Stimulated activated CD4-positive, alpha-beta T cell treated with anti-CD3 and anti-CD28 coated beads, Interleukin-1b, Interleukin-23, amount 100 ng/mL, for 4 hours (primary cell): ENCODE measurements at places on chromosomes 12 and 14.

DNA sequence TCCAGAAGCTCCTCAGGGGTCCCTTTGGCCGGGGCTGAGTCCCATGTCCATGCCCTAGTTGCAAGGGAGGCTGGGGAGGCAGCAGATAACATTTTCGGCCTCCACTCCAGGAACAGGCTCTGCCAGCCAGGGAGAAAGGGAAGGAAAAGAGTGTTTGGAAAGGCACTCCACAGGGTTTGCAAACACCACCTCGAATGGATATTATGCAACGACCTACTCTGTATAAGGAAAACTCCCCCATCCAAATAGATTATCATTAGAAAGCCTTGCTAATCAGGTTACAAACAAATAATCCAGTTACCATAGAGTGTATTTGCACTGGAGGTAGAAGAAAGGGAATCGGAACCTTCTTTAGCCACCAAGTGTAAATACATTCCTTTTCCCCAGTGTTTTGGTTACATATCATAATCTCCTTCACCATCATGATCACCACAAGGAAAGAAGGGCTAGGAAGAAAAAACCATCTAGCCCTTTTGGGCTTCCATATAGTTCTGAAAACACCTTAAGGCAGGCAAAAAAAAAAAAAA lies 40.4 kb downstream of the TMCC3 start:
- DNase-seq, result no peak

- no peak for DNase-seq
Observed at GRCh38 chr12:132033627-132034026, 83.9 kb downstream of the EP400 start.

GRCh38 chr12:87952850-87953249 lies 76.4 kb downstream of the C12orf50 start:
- no peak for DNase-seq

- no peak for DNase-seq
Observed at GRCh38 chr14:104362761-104363605, 216.6 kb upstream of the C14orf180 start.

GRCh38 chr12:14213542-14213941 lies 151.9 kb upstream of the ATF7IP start:
- DNase-seq, result no peak

DNA sequence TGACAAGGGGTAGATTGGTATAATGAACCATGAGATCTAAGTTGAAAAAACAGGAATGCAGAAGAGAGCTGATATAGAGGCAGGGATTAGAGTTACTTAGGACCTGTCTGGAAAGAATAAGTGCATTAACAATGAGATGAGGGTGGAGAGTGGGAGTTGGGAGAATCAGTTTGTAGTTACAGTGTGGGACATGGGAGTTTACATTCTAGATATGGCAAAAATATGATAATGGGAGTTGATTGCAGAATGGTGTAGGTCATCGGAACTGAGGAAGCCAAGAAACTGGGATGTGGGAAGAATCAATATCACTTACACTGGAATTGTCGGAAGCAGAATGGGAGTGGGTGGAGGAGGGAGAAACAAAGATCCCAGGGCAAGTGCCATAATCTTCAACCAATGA lies 301.1 kb upstream of the NPAS3 start:
- no peak for DNase-seq

DNA sequence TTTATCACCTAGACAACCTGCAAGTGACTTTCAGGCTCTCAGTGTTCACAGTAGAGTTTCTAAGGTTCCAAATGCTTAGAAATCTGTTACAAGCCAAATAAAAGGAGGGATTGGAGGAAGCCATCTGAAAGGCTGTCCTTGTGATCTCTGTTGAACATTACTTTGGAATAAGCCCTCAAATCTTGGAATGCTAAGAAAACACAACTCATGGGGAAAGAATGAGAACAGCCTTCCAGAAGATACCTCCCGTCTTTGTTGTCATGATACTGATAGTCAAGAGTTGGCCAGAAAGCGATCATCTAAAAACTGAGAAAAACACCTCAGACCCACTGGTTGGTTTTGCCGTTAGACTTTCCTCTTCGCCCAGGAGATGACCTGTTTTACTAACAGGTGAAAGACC lies 44.4 kb upstream of the KCNK13 start:
- DNase-seq, result no peak

DNA sequence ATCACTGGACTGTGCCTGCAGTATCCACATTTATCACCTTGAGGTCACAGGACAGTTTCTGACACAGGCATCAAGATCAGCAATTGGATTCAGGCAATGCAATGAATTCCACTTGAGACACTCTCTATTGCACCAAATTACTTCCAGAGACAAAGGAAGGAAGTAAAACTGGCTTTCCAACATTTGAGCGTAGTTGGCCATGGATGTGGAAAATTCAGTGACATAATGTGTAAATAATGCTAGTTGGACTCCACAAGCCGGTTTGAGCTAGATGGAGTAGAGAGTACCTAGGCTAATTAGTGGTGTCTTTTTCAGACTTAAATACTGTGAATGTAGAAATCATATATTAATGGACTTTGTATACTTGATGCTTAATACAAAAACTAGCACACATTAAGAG lies 168.3 kb upstream of the SYT1 start:
- no peak for DNase-seq

DNA sequence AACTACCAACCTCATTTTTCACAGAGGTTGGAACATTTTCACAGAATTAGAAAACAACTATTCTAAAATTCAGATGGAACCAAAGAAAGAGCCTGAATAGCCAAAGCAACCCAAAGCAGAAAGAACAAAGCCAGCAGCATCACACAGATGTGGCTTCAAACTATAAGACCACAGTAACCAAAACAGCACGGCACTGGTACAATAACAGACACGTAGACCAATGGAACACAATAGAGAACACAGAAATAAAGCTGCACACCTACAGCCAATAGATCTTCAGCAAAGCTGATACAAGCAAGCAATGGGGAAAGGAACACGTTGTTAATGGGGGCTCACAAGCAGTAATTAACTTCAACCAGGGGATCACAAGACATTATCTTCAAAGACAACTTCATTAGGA lies 87.8 kb upstream of the FERMT2 start:
- DNase-seq, result no peak

DNA sequence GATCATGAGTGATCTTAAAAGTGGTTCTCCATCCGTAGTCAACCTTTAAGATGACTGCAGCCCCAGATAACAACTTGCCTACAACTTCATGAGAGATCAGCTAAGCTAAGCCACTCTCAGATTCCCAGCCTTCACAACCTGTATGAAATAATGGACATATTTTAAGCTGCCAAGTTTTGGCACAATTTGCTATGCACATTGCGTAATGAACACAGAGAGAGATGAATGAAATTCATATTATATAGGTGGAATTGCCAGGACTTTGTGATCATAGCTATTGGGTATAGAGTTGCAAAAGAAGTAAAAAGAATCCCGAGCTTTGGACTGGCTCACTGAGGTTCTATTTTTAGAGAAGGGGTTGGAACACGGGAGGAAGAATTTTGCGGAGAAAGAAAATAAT lies 59.1 kb upstream of the EGLN3 start:
- no peak for DNase-seq

DNA sequence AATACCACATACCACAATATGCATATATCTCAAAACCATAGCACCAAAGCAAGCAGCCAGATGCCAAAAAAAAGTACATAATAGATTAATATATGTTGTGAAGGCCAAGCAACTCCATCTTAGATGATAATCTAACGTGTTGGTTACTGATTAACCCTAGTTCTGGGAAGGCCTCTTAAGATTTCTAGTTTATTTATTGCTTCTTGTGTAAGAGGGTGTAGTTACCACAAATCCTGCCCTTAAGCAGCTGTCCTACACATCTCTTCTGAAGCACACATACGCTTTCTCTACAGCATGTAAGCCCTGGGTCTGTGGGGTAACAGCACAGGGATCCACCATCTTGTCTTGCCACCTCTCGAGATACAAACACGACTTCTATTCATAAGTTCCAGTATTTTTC lies 236.8 kb upstream of the AVPR1A start:
- DNase-seq, result no peak

DNA sequence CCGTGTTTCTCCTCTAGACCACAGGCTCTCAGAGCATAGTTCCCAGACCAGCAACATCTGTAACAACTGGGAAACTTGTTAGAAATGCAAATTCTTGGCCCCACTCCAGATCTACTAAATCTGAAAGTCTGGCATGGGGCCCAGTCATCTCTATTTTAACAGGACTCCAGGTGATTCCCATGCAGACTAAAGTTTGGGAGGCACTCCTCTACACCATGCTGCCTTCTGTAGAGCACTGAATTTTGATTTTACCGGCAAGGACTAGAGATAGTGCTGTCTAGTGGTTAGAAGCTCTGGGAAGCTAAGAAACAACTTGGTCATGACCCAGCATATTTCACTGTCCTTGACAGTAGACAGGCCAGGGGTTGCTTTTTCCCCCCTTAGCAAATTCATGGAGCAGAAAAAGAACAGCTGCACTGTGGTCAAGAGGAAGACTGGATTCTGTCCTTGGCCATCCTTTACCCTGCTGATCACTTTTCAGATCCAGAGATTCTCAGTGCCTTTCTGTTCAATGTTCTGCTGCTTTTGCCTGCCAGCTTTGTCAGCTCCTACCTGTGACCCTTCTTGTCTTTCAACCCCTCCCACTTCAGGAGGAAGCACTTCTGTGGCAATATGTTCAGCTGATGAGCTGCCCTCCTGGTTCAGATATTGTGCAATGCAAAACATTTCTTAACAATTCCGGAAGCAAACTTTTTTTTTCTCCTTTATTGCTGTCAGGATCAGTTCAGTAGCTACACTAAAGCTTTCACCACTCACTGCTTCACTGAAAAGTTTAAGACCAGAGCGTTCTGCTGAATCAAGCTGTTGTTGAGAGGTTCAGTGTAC lies 133.8 kb upstream of the NUDT4 start:
- no peak for DNase-seq

GRCh38 chr12:116924558-116925453 lies 14.1 kb downstream of the FBXW8 start:
- no peak for DNase-seq

GRCh38 chr14:65226824-65227604 lies 124.7 kb upstream of the MAX start:
- DNase-seq, result no peak

DNA sequence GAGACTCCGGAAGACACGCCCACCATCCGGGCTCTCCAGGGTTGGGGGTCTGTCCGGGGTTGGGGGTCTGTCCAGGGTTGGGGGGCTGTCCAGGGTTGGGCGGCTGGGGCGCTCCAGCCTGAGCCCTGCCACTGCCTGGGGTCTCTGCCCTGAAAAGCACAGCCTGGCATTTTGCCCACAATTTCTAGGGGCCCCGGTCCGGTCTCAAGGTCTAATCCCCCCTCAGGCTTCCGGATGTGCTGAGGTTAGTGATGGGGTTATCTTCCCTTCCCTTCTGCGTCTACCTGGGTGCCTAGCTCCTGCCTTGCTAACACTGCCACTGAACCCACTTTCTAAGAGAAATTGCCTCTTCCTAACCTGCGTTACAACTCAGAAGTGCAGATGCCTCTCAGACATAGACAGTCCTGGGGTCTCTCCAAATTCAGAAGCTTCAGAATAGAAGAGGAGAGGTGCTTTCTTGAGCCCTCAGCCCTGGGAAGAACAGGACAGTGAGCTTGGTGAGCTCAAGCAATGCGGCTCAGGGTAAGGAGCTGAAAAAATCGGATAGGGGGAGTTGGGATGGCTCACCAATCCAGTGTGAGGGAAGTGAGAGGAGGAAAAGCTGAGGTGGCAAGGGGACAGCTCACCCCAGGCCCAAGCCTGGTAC lies 5.7 kb downstream of the LHX5 start:
- DNase-seq, result no peak

DNA sequence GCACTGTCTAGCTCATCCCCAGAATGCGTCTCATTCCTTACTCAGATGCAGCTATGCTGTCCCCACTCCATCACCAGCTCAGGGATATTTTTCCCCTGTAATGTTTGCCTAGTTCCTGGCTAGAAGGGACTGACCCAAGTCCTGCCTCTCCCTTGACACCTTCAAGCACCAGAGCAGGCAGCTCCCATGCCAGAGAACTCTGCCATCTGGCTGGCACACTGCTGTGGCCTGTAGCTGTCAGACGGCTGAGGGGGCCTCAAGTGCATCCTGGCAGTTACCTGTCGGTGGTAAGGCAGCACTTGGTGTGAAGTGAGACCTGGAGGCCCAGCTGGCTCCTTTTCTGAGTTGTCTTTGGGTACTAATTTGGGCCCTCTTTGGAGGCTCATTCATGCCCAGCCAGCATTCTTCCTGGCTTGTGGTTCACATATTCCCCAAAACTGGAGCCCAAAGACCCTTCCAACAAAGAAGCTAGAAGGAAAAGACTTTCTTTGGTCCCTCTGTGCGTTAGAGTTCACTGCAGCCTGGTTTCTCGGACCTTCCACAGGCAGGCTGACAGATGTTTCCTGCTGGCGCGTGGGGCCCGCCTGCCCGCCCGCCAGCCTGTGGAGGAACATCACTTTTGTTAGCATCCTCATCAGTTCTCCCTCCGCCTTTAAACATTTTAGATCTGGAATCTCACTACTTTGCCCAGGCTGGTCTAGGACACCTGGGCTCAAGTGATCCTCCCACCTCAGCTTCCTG lies 33.0 kb downstream of the RNF34 start:
- DNase-seq, result no peak

DNA sequence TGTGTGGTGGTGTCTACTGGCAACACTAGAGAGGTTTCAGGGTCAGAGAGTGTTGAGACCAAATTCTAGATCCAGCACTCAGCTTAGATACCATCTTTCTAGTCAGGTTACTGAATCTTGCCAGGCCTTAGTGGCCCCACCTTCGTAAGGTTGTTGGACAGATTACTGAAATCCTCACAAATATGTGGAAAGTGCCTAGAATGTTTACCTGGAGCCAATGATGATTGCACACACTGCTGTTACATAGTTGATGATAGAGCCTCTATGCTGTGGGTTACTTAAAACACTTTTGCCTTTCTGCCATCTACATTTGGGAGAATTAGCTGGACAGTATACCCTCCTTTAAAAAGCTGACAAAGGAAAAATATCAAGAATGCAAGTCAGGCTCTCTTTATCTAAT lies 33.2 kb downstream of the SRGAP1 start:
- DNase-seq, result no peak

DNA sequence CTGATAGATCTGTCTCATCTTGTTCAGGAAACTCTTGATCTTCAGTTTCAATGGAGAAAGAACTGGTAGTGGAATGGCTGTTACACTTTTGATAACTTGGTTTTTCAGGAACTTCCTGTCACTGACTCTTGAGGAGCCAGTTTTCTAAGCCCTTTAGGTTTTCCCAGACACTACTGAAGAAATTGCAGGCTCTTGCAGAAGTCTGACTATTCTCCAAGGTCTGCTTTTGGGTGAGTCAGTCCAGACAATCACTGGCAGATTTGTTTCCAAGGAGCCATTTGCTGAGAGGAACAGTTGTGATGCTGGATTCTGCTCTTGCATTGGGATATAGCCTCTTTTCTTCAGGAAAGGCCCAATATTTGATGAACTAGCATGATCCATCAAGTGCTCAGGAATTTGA lies 468.0 kb downstream of the FUT8 start:
- DNase-seq, result no peak

DNA sequence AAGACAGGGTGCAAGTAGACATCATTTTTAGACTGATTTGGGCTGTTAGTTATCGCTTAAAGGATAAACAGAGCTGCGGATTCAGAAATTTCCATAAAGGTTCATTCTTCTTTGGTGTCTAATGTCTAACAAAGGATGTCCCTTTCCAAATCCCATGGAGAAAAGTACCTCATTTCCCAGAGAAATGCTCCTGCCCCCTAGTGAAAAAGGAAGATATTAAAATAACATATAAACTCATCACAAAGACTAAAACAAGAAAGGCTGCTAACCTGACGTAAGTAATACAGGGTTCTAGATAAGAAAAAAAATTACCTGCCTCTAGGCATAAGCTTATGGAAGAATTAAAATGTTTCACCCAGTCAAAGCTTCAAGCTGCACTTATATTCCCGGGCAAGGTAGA lies 22.8 kb downstream of the ARMH4 start:
- DNase-seq, result no peak

- no peak for DNase-seq
Observed at GRCh38 chr12:105995961-105996431, 142.8 kb downstream of the NUAK1 start.
